ENCODE measurements at places on chromosomes 13 and 19. TPM values are rescaled to one million over a fixed set of nuclear protein-coding genes. Genes with fewer than 3 reads are reported as not detected.

- no peak for DNase-seq
Observed at GRCh38 chr19:53999694-54000093, 8.3 kb downstream of the CACNG6 start.

GRCh38 chr13:41643507-41643906 is 186.2 kb downstream of the RGCC start:
- no peak for DNase-seq

- no peak for DNase-seq
Observed at GRCh38 chr19:23436318-23436717, 41.0 kb upstream of the ZNF91 start.

GRCh38 chr13:61255040-61255796 is 160.4 kb downstream of the PCDH20 start:
- DNase-seq = no peak

DNA sequence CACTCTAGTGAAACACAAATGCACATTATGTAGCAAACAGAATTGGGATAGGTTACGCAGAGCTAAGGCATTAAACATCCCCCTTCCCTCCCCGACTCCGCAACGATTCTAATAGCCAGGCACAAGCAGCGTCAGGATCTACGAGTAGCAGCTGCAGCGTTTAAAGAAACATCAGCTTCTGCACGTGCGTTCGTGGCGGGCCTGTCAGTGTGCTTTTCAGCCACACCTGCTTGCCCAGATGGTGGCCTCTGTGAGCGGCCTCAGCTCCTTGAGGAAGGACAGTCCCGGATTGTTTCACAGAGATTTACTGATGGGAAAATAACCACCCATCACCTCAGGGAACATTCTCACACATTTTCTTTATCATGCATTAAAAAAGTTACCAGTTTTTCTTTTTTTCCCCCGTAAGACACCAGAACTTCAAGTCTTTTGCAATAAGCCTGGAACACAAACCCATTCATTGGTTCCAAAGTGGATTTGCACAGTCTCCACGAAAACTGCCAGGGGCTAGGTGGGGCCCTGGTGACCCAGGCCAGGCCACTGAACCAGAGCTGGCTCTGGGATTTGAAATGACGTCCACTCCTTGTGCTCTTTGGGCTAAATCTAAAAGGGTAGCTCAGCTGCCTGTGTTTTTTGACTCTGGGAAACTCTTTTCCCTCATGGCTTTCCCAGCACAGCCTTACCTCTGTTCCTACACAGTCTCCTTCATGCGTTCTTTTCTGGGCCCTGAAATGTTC is 325.5 kb downstream of the KCNRG start:
- no peak for DNase-seq

DNA sequence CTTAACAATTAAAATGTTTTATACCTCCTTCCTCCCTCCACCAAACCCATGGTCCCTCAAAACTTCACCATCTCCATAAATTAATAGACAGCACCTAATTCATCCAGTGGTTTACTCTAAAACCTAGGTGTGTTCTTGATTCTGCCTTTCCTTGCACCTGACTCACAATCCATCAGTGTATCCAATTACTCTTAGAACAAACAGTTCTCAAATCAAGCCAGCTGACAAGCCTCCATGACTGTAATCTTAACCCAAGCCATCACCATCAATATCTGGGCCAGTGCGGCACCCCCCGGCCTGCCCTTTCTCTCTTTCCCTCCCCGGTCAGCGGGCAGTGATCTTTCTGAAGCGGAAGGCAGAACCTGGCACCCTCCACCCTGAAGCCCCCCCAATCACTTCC is 75.6 kb downstream of the TNFRSF19 start:
- no peak for DNase-seq

- DNase-seq = no peak
Observed at GRCh38 chr19:44725251-44725650, 23.3 kb upstream of the BCL3 start.

GRCh38 chr19:30593356-30593755 is 221.2 kb downstream of the ZNF536 start:
- no peak for DNase-seq

GRCh38 chr19:48685583-48685982 is 10.2 kb upstream of the FUT2 start:
- DNase-seq = no peak

- no peak for DNase-seq
Observed at GRCh38 chr13:25691654-25692053, 319.9 kb downstream of the ATP8A2 start.

DNA sequence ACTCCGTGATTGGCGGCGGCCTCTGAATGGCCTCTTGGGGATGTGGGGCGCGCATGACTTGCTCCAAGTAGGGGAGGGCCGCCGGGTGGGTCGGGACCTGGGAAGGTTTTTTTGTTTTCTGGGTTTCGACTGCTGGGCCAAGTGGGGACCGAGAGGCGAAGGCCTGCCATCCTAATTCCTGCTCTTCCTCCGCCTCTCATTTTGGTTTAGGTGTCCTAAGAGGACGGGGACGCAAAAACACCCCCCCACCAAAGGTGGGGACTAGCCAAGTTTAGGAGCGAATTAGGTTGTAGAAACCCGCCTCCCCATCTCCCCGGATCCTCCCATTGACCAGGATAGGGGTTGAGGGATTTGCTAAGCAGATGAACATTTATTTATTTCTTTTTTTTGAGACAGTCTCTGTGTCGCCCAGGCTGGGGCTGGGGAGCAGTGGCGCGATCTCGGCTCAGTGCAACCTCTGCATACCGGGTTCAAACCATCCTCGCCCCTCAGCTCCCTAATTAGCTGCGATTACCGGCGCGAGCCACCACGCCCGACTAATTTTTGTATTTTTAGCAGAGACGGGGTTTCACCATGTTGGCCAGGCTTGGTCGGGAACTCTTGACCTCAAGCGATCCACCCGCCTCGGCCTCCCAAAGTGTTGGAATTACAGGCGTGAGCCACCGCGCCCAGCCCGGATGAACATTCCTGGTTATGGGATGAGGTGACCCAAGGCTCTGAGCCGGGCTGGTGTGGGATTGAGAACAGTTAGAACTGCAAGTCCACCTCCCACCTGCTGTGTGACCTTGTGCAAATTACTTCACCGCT is 838 bp downstream of the PPP2R1A start:
- no peak for DNase-seq

- DNase-seq = peak; percentile 33
Observed at GRCh38 chr13:100088644-100089464, at the start of gene PCCA. Gene PCCA (plus strand): TSS chr13:100089093. CDS start chr13:100089121, 28 bp downstream.

- no peak for DNase-seq
Observed at GRCh38 chr13:45337395-45337794, 3.6 kb downstream of the TPT1 start.

GRCh38 chr13:38875186-38875875 is 115.3 kb downstream of the STOML3 start:
- no peak for DNase-seq

GRCh38 chr13:99254830-99255229 is 3.3 kb downstream of the GPR18 start:
- no peak for DNase-seq

- DNase-seq = no peak
Observed at GRCh38 chr19:10551698-10552301, 8.1 kb downstream of the ATG4D start.

DNA sequence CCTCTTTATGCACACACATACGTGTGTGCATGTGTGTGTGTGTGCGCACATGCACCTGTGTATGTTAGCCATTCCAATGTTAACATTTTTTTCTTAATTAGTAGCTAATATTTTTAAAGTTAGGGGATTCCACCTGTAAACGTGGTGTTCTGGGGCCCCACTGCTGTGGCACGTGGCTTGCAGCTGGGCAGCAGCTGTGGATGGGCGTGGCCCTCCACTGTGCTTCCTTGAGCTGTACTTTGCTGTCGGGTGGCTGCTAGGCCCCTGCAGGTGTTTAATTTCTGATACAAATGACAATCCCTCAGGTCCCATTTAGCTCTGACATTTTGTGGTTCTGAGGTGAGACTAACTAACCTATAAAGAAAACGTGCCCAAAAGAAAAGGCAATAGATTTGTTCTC is 58.9 kb upstream of the GJB6 start:
- no peak for DNase-seq

DNA sequence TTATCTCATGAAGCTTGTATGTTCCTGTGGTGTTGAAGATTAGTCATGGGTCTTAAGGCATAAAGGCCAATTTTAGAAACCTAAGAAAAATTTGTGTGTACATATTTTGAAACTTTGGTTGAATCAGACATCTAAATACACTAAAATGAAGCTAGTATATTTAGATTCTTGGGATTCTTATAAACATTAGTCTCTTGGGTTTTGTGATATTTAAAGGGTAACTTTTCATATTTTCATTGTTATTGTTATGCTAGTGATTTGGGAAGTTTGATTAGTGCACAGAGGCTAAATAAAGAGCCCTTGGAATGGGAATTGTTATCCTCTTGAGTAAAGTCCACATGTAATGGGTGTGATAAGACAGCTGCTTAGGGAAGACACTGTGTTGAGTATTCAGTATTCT is 24.5 kb downstream of the UBA2 start:
- DNase-seq = no peak

- no peak for DNase-seq
Observed at GRCh38 chr19:29329460-29330134, 116.6 kb upstream of the UQCRFS1 start.

DNA sequence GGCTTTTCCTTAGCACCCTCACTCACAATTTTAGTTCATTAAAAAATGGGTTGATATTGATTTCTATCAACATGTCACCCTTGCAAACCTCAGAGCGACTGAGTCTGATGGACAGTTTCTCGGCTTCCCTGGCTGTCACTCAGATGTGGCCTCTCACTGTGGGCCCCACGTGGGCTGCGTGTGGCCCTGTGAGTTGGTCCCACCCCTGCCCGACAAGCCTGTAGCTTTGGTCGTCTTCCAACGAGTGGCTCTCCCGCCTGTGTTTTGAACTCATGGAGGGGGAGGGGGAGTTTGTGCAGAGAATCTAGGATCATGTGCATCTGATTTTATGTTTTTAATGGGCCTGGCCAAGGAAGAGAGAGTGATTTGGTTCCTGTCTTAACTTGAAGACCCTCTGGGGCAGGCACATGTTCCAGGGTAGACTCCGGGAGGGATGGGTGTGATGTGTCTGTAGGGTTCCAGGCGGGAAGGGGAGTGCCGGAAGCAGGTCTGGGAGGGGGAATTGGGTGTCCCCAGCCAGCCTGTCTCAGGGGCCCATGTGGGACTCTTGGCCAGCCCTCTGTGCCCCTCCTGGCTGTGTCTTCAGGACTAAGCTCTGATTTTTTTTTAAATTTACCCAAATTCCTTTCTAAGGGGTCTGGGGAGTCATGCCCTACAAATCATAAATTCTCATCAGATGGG is 18.9 kb downstream of the ATP11A start:
- no peak for DNase-seq

- peak; percentile 10 for DNase-seq
Observed at GRCh38 chr13:50080203-50080910, 65.1 kb downstream of the KCNRG start.

- no peak for DNase-seq
Observed at GRCh38 chr19:49491030-49491803, 3.8 kb downstream of the RPL13A start.

- no peak for DNase-seq
Observed at GRCh38 chr13:75151081-75151643, 330.8 kb downstream of the TBC1D4 start.

- DNase-seq = no peak
Observed at GRCh38 chr13:97023117-97023516, 28.8 kb upstream of the OXGR1 start.

DNA sequence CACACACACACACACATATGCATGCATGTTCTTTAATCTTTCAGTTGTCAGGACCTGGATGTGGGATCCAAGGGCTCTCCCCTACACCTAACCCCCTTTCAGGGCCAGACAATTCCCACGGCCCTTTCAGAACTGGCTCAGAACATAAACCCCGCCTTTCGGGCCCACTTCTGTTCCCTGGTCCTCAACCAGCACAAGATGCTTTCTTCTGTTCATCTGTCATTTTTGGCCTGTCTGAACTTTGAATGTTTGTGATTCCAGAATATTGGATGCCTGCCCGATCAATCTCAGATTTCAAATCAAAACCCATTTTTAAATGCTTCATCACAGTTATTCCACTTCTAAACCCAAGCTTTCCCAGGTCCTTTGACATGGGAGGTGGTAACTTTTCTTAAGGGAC is 167.3 kb downstream of the USP12 start:
- DNase-seq = no peak

GRCh38 chr19:16571822-16572331 is 338 bp downstream of the SLC35E1 start:
- DNase-seq = no peak

DNA sequence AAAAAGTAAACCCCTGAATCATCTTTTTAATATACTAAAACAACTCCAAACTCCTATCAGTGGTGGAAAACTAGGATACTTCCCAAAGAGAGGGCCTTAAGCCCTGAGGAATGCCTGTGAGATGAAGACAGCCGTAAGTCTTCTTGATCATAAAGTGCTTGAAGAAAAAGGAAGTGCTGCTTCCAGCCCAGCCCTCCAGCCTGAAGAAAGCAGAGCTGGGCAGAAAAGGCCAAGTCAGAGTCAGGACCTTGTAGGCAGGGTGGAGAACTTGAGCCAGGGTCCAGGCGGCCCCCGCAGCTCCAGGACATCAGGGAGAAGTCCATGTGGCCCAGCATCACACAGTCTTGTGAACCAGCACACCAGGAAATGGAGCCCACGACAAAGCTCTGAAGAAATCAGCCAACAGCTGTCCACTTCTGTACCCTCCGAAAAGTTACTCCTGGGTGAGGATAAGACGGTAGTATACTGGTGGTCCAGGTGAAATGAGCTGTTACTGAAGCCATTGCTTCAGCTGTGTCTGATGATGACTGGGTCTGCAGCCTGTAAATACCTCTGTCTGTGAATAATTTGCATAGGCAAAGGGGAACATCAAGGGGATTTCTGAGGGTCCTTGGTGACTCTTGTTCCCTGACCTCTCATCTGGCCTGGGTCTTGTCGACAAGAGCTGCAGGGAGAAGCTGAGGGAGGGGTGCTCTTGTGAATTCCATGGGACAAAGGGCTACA is 18.7 kb upstream of the CRYL1 start:
- no peak for DNase-seq

- DNase-seq = peak; percentile 90
Observed at GRCh38 chr19:47745010-47745901, at the start of gene NOP53. Gene NOP53 (plus strand): TSS chr19:47745546. CDS start chr19:47745560, 14 bp downstream.

DNA sequence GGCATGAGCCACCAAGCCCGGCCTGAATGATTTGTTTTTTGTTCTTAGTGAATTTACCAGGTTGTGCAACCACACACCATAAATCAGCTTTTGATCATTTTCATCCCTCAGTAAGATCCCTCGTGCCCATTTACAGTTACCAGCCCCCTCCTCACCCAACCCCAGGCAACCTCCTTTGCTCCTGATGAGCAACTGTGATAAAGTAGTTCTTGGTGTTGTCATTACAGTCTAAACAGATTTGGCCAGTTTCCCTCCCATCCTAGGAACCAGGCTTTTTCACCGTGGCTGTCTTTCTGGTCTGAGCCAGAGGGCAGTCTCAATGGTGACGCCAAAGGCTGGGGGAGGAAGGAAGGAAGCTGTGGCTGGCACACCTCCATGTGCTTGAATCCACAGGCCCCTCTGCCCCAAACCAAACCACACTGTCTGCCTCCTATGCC is 61.2 kb upstream of the WDFY2 start:
- no peak for DNase-seq

MATK gene
- total RNA-seq = 13.3 TPM

MISP3 gene
- total RNA-seq = 0.65 TPM

ZNF724 gene
- 2.1 TPM for total RNA-seq

SLC10A2 gene
- total RNA-seq = not detected

TTYH1 gene
- not detected for total RNA-seq

GNG7 gene
- total RNA-seq = 2.1 TPM

C1QTNF9 gene
- not detected for total RNA-seq

NAXD gene
- 17.7 TPM for total RNA-seq

ZNF611 gene
- total RNA-seq = 21.1 TPM

NLRP11 gene
- not detected for total RNA-seq

ZNF616 gene
- 3.9 TPM for total RNA-seq

ZNF610 gene
- 0.30 TPM for total RNA-seq

CD37 gene
- total RNA-seq = 373 TPM

ZFR2 gene
- 1.2 TPM for total RNA-seq

SPRED3 gene
- total RNA-seq = 2.2 TPM

RGCC gene
- 283 TPM for total RNA-seq

KLF5 gene
- total RNA-seq = 3.1 TPM

Data from T-helper 17 cell (primary cell).